ENCODE measurements at places on chromosomes 4 and X. TPM values are rescaled to one million over a fixed set of nuclear protein-coding genes. Genes with fewer than 3 reads are reported as not detected.

MTCP1 gene
- 16.3 TPM for total RNA-seq

BRS3 gene
- not detected for total RNA-seq

SH2D1A gene
- total RNA-seq, result not detected

H2BW2 gene
- not detected for total RNA-seq

AMBN gene
- total RNA-seq, result not detected

IL21 gene
- not detected for total RNA-seq

Measured in A549 treated with dexamethasone at 1 μM for 4 hours (cell line).